GM04503 (cell line): ENCODE measurements at places on chromosomes 6 and 20.

GRCh38 chr20:61430228-61430624 is 178.2 kb downstream of the CDH4 start:
- DNase-seq: no peak

GRCh38 chr6:19327661-19328060 is 509.5 kb upstream of the ID4 start:
- no peak for DNase-seq

DNA sequence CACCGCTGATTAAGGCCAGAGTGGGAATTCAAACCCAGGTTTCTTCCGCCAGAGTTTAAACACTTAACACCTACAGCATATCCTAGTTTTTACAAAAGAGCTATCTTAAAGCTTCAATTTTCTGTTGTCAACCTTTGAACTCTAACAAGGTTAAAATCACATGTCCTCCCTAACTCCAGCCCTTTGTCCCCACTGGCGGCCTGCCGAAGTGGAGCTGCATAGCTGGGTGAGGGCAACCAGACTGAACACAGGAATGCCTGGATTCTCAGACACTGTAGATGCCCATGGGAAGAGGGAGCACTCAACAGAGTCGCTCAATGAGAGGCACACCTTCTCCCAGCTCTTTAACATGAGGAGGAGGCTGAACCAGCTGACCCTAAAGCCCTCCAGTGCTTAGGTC is 59.1 kb downstream of the LRFN2 start:
- DNase-seq: no peak

- DNase-seq: no peak
Measured at GRCh38 chr6:77883851-77884250, 231.0 kb downstream of the MEI4 start.

GRCh38 chr6:154382740-154383139 is 26.1 kb upstream of the IPCEF1 start:
- DNase-seq: no peak
